Hematopoietic multipotent progenitor cell (in vitro differentiated cells): ENCODE measurements at places on chromosomes 1 and 21.

DNA sequence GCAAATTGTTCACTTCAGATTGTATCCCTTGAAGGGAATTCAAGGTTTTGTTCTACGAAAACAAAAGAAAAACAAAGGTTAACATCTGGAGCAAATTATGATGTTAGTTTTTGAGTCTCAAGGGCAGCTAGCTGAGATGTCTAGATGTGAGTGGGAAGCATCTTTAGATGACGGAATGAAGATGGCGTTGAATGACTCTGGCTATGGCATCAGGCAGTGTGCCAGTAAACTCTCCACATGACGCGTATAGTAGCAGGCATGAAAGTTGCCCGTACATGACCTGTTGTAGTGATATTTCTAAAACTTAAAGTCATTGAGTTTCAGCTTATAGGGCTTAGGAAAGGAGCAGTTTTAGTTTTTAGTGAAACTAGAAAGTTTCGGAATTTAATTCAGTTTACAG lies 12.3 kb upstream of the SDC3 start:
- no peak for DNase-seq

DNA sequence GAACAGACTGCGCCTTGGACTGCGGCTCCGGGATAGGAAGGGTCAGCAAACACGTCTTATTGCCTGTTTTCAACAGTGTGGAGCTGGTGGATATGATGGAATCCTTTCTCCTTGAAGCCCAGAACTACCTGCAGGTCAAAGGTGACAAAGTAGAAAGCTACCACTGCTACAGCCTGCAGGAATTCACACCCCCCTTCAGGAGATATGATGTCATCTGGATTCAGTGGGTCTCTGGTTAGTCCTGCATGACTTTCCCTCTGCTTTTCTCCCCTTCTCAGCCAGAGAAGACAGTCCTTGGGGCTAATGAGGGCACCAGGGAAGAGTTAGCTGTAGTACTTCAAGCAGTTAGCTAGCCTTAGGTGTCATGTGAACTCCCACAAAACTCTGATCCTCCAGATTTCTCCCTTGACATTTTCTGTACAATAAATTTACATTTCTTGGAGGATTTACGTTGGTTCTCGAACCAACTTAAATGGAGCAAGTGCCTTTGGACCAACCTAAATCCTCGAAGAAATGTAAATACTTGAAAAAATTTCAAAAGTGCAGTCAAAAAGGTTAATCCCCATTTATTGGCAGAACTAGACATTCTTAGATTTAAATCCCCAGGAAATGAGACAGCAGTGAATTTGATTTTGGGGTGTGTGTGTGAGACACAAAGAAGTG lies 20.9 kb downstream of the NTMT2 start:
- no peak for DNase-seq

GRCh38 chr1:199734186-199734585 lies 293.3 kb upstream of the NR5A2 start:
- no peak for DNase-seq

DNA sequence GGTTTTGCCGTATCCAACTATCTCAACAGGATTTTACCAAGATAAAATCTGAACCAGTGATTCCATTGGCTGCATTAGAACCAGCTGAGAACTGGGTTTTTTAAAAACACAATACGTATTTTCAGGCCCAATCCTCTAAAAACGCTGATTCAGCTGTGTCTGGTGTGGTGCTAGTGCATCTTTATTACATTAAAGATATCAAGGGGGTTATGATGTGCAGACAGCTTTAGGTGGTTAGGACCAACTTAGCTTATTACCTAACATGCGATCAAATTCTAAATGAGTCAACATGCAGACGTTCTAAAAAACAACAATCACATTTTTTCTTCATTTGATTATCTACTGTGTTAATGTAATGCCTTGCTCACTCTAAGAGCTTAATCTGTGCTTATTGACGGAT lies 32.0 kb upstream of the EXO1 start:
- no peak for DNase-seq

DNA sequence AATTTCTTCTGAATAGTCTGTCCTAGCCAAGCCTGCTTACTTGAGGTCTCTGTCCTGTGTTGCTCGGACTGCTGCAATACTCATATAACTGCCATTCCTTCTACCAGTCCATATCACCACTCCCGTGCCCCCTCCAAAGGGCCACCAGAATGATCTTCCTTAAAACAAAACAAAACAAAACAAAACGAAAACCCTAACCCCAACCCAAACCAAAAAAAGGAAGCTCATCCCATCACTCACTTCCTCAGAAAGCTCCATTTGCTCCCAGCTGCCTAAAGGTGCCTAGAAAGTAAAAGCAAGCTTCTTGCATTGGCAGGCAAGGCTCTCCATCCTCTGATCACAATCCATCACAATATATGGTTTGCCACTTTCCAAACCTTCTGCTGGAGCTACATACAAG lies 20.3 kb downstream of the USP24 start:
- DNase-seq, result no peak

DNA sequence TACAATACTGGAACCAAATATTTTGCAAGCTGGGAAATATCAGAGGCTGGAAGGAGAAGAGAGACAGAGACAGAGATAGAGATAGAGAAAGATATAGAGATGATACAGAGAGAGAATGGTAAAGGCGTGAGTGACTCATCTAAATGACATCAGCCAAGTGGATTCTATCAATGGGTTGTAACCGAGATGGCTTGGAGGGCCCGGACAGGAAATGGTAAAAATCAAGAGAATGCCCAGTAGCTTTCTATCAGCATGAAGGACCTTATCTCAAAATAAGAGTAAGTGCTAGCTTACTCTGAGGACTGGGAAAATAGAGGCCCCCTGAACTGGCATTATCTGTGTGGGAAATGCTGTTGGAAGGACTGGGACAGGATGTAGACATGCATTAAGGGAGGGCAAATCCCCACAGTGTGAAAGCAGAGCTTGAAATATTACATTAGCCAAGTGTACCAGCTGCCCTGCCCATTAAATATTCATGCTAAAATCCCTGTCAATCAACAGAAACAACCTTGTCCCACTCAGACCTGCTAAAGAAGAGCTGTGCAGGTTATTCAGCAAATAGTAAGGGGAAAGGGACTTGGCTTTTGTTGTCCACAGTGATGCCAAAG lies 76.6 kb upstream of the ZNF644 start:
- DNase-seq, result no peak

DNA sequence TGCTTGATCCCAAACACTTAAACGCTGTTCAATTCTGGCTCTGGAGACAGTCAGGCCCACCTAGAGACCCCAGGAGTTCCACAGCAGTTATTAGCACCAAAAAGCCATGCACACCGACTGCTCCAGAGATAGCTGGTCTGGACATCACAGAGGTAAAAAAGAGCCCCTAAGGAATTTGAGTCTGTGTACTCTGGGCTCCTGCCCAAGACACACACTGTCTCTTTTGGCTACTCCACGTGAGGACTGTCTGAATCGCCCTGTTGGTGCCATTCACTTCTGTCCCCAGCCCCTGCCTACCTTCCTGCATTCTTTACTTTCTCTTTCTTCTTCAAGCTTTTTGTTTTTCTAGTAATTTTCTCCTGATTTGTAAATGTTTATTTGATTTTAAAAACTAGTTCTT lies 197.4 kb downstream of the ADGRL2 start:
- DNase-seq, result no peak

GRCh38 chr1:114130213-114130612 lies 23.5 kb downstream of the SYT6 start:
- DNase-seq, result no peak

DNA sequence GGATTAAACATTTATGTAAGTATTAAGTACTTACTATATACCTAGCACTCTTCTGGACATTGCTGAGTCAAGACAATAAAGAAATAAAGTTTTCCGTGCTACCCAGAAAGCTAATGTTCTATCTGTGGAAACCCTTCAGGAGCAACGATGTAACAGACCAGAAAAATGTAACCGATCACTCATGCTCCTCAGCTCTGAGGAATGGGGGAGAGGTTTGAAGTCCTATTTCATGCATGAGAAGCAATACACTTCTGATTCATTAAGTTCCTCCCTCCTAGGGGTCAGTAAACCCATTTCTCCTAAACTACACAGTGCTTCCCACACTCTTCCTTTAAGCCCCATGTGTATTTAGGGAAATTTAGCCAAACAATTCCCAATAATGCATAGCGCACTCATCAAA lies 25.6 kb upstream of the KAZN start:
- DNase-seq, result no peak

- no peak for DNase-seq
Observed at GRCh38 chr1:9086045-9086444, 16.6 kb upstream of the SLC2A5 start.

GRCh38 chr1:245389873-245390272 lies 235.1 kb downstream of the KIF26B start:
- no peak for DNase-seq

DNA sequence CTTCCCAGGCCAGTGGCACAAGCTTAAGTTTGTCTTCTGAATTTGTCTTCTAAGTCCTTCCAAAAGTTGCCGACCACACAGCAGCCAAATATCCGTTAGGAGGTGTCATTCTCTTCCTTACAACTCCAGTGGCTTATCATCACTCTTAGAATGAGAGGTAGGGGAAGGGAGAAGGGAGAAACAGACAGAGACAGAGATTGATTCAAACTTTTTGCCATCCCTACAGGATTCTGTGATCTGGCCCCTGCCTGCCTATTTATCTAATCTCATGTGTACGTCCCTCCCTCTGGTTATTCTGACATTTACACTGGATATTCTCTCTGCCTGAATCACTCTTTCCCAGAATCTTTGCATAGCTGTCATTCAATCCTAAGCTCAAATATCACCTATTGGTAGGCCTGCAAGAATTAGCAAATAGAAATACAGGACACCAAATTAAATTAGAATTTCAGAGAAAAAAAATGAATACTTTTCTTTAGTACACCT lies 488 bp upstream of the GNL2 start:
- DNase-seq, result no peak

- DNase-seq, result no peak
Observed at GRCh38 chr1:11059155-11059967, 457 bp downstream of the SRM start.

DNA sequence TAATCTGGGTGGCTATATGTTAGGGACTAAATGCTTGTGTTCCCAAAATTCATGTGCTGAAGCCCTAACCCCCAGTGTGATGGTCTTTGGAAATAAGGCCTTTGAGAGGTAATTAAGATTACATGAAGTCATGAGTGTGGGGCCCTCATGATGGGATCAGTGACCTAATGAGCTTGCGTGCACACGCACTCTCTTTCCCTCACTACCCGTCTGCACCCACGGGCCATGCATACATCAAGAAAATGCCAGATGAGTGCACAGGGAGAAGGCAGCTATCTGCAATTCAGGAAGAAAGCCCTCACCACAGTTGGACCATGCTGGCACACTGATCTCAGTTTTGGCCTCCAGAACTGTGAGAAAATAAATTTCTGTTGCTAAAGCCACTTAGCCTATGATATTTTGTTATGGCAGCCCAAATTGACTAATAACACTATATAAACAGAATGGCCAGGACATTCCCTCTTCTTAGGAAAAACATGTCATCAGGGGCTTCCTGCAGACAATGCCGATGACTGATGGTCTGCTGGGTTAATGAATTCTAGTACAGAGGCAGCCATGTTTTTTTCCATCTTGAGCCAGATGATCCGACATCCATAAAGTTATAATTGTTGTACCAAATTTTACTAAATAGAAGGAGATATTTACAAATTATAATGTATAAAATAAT lies 18.1 kb upstream of the MYOG start:
- no peak for DNase-seq

DNA sequence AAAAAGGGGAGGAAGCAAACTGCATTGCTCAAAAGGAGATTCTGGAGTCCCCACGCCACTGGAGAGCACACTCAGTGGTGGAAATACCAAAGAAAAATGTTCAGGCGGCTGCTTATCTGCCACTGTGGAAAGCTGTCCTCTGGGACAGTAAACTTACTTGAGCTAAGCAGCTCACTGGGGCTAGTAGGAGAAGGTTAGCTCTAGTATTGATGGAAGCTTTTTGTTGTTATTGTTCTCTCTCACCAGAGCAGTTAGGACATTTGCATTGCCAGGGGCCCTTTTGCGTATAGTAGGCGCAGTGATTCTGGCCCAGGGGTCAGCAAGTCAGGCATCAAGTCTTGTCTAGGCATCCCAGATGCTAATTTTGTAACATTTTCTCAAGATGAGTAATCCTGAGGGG lies 15.6 kb downstream of the BACE2 start:
- DNase-seq, result no peak

GRCh38 chr1:205421798-205422197 lies at the start of gene LEMD1:
TSS of gene LEMD1 (minus strand) at chr1:205422056. CDS start at chr1:205420536, 1,520 bp downstream.
- no peak for DNase-seq
